ENCODE measurements at places on chromosomes 1 and 21.

- no peak for DNase-seq
These were observed 305.4 kb upstream of the PTBP2 start for GRCh38 chr1:96416111-96416595.

- no peak for DNase-seq
These were observed 47.5 kb downstream of the YARS1 start for GRCh38 chr1:32769524-32770220.

DNA sequence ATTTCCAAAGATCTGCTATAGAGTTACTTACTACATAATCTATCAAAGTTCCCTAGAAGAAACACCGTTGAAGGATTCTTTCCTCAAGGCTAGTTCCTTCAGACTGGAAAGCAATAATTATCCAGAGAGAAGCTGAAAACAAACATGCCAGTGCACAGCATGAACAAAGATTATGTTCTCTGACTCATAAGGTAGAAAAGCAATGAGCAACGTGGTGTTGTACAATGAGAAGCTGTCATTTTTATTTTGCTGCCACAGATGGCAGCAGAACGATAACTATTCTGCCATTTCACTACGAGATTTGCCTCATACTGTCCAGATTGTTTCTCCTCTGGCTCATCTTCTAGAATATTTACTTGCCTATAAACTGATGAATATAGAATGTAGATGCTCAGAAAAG lies 10.7 kb downstream of the EXTL2 start:
- no peak for DNase-seq

DNA sequence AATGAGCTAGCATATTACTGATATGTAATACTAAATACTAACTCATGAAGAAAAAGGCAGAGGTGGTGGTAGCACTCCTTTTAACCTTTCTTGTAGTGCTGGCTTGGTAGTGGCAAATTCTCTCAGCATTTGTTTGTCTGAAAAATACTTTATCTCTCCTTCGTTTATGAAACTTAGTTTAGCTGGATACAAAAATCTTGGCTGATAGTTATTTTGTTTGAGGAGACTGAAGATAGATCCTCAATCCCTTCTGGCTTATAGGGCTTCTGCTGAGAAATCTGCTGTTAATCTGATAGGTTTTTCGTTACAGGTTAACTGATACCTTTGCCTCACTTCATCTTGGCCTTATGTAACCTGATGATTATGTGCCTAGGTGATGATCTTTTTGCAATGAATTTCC lies 87.8 kb downstream of the LYPLAL1 start:
- DNase-seq = no peak

DNA sequence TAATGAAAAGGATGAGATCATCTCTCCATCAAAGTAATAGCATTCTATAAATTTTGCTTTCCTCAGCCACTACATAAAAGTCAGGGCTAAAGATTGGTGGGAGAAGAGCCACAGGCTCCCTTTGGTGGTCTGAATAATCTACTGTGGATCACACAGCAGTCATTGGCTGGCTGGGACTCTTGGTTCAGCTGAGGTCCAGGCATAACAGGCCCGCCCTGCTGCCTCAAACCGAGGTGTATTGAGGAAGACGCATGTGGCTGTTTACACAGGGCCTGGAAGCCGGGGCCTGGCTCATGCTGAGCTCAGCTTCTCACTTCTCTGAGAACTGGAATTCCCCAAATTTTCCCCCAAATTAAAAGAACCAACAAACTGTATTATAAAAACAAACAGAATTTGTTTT lies 139.2 kb downstream of the PTPRC start:
- DNase-seq = no peak

DNA sequence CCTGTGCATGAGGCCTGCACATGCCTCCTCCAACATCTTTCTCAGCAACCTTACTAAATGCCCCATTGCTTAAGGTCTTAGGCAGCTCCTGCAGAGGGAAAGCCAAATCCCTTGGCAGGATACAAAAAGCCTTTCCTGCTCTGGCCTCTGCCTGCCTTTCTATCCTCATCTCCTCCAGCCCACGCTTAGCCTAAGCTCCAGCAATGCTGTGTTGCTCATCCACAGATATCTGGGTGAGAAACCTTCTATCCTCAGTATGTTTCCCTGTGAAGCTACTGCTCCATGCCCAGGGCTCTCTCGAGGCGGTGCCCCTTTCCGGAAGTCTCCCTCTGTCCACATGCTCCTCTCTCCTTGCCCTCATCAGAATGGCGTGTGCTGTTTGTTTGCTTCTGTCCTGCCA lies 37.0 kb upstream of the CCSAP start:
- no peak for DNase-seq

DNA sequence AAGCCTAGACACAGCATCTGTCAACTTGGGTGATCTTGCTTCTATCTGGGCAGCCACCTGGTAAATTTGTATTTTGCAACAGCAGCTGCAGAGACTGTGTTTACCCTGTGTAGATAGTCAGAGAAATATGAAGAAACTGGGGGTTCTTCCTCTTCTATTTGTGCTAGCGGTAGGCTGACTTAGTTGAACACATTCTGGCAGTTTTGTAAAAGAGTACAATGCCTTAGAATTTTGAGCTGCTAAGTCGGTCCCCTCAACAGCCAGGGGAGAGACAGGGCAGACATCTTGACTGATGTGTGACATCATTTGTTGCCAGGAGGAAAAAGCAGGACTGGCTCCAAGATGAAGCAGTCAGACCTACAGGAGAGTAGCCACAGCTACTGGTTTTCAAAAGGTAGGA lies 53.7 kb downstream of the KCNJ6 start:
- DNase-seq = no peak

DNA sequence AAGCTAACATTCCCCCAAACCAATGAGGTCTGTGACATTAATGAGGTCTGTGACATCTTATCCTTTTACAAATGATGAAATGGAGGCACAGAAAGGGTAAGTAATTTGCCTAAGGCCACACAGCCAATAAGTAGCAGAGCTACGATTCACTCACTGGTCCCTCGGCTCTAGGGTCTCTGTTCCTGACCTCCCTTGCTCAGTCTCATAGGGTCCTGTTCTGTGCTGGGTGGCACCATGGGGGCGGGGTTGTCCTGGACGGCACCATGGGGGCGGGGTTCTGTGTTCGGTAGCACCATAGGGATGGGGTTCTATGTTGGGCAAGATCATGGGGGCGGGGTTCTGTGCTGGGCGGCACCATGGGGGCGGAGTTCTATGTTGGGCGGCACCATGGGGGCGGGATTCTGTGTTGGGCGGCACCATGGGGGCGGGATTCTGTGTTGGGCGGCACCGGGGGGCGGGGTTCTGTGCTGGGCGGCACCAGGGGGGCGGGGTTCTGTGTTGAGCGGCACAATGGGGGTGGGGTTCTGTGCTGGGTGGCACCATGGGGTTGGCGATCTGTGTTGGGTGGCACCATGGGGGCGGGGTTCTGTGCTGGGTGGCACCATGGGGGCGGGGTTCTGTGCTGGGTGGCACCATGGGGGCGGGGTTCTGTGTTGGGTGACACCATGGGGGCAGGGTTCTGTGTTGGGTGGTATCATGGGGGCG lies 55.6 kb downstream of the CLSTN1 start:
- no peak for DNase-seq

- no peak for DNase-seq
These were observed 592.7 kb downstream of the NEGR1 start for GRCh38 chr1:71689635-71690034.

- DNase-seq = no peak
These were observed 6.2 kb downstream of the TACSTD2 start for GRCh38 chr1:58570817-58571216.

DNA sequence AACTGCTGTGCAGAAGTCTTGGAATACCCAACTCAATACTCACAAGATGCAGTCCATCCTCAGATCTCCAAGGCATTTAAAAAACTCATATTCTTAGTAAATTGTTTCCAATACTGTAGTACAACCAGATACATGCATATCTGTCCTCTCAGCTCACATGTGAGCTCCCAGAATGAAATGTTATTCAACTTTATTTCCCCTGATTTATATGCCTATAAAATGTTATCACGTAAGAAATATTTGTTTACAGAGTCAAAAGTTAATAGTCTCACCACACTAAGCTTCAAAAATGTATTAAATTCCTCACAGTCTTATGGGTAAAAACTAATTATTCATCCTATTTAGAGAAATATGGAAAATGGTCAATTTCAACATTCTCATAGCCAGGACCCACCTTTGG lies 56.6 kb downstream of the LTN1 start:
- no peak for DNase-seq

GRCh38 chr1:48608882-48609281 lies 136.9 kb upstream of the SPATA6 start:
- DNase-seq = no peak

DNA sequence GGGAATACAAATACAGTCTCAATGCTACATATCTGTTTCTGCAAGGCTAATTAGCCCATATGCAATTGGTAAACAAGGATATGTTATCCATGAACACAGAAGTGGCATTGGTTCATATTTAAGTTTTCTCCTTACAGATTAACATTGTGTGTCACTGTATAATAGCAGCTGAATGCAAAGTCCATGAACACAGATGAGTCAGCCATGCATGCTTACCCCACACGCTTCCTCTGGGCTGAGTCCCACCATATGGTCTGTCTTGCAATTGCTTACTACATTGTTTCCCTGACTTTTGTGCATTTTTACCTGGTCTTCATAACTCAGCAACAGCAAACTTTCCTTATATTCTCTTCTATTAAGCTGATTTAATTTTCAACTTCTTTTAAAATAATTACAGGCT lies 41.5 kb upstream of the TSNAX start:
- no peak for DNase-seq

GRCh38 chr1:246631426-246631825 lies 65.2 kb downstream of the CNST start:
- no peak for DNase-seq

DNA sequence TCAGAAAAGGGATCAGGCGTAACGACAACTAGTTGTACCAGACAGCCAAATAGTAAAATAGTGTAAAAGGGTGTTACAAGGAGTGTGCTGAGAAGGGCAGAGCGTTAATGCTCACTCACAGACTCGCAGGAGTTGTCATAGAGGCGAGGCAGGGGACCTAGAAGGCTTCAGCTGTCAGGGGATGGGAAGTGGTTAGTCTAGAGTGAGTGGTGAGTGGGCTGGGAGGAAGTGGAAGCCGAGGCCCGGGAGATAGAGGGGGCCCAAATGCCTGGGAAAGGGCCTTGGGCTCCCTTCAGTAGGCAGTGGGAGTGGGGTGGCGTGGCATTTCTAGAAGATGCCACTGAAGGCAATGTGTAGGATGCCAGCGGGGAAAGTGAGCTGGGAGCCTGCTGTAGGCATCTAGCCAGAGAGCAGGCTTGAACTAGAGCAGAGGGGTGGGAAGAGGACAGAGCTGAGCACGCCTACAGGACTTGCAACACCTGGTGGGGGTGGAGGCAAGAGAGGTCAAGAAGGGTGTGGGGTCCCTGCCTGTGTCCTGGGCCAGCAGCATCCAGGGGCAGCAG lies 10.3 kb downstream of the SLC6A17 start:
- no peak for DNase-seq

GRCh38 chr21:33027401-33028286 lies 1.9 kb downstream of the OLIG2 start:
- no peak for DNase-seq

- DNase-seq = no peak
These were observed 636.9 kb downstream of the KIF26B start for GRCh38 chr1:245791410-245792312.

GRCh38 chr1:25871704-25872494 lies 3.6 kb downstream of the PAQR7 start:
- DNase-seq = no peak

DNA sequence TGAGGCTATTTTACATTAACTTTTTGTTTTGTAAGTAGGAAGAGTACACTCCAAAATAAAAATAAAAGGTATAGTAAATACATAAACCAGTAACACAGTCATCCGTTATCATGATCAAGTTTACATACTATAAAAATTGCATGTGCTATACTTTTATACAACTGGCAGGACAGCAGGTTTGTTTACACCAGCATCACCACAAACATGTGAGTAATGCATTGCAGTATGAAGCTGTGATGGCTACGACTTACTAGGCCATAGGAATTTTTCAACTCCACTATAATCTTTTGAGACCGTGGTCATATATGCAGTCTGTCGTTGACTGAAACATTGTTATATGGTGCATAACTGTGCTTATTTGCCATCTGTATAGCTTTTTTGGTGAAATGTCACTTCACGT lies 106.2 kb downstream of the CENPF start:
- DNase-seq = no peak

DNA sequence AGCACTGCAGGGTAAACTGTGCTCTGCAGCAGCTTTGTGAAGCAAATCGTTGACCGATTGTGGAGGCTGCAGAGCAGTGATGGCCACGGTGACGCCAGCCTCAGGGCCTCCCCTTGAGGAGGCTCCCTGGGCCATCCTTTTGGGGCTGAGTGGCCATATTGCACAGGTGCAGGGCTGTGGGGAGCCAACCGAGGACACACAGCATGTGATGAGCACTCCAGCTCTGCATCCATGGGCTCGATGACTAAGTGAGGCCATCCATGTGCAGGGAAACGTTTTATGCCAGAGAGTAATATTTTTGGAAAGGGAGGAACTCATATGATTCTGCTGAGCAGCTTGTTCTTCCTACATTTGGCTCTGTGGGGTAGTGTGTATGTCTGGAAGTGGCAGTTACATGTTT lies 24.6 kb downstream of the KCNK1 start:
- DNase-seq = no peak

DNA sequence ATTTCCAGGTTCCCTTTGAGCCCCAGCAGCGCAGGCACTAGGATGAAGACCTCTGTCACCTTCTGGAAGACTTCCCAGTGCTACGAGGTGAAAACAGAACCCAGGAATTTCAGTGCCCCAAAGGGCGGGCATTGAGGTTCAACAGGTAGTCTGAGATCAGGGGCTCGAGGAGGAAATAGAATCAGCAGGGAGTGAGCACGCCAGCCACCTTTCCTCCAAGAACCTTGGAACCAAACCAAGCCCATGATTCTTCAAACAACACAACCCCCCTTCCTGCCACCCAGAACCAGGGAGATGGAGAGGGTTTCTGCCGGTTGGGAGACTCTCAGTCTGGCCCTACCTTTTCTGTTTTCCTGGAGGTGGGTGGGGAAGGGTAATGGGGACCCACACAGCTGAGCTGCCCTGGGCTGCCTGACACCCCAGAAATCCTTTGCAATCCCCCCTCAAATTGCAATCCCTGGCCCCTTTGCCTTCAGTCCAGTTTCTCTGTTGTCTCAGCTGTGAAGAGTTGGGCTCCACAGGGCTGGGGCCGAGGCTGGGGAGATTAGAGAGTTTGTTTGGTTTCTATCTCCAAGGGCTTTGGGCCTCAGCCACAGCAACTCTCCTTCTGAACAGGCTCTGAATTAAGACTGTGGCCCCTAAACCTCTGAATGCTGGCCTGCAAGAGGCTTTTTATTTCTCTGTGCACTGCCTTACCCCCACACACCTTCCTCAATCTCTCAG lies 11.9 kb downstream of the SLC41A1 start:
- no peak for DNase-seq

GRCh38 chr1:91120421-91120820 lies 98.6 kb upstream of the ZNF644 start:
- DNase-seq = no peak

DNA sequence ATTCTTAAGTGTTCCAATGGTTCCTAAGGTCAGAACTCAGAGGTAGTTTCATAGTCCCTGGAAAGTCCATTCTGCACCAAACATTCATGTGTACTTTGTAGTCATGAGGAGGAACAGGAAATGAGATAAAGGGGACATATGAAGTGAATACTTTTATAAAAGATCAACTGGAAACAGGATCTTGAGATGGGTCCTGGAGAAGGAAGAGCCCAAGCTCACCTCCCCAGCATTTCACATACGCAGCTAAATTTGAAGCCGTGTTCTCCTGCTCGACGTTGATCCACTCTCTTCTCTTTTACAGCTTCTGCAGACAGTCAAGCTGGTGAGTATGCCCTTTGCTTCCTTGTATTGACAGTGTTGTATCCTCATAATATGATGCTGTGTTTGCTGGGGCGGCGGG lies 429 bp downstream of the FCGR2A start:
- DNase-seq = no peak
